ENCODE measurements at places on chromosomes 4 and X.
A peak's percentile ranks its signal among the peaks of the same experiment; 100 is the strongest.

DNA sequence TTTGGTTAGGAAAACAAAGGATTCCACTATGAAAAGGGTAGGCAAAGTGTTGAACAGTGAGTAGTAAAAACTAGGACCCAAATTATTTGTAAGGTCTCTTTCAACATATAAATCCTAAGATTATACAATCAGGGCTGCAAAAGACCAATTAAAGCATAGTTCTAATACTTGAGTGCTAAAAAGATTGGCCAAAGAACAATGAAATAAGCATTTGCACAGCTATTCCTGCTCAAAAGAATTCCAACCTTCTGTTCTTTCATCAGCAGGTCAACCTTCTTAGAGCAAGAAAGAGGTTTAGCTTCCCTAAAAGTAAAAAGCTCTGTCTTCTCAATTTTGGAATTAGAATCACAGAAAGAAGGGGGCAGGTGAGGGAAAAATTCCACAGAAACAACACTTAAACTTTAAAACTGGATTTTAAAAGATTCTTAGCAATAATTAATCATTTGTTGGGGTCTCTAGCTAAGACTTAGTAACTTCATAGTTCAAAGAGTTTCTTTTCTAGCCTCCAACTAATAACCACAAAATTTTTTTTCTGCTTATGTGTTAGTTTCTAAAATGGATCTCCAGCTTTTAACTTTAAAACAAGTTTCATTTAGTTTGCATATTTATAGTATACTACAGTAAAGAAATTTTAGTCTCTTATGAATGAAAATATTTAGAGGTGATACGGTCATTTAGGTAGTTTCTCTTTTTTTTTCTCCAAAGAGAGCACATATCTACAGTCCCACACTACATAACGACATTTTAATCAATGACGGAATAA lies 16.3 kb downstream of the TSPAN5 start:
- no peak for DNase-seq

DNA sequence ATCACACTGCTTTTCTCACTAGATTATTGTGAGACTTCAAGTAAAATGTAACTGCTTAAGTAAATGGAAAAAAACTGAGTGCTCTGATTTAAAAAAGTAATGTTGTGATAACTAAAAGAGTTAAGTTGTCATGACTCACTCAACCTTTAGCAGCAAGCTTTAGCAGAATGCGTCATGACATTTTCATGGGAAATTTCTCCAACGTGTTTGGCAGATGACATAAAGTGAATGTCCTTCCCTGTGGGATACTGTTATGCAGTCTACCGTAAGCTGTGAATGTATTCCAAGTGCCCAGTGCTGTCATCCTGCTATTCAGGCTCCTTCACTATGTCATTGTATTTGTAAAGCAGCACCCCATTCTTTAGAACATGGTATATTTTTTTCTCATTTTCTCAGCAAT lies 136.2 kb downstream of the CPXCR1 start:
- no peak for DNase-seq

- DNase-seq: no peak
These were observed 85.5 kb downstream of the HMX1 start for GRCh38 chr4:8786166-8786565.

GRCh38 chrX:150476164-150476699 lies 92.2 kb upstream of the MTM1 start:
- no peak for DNase-seq

DNA sequence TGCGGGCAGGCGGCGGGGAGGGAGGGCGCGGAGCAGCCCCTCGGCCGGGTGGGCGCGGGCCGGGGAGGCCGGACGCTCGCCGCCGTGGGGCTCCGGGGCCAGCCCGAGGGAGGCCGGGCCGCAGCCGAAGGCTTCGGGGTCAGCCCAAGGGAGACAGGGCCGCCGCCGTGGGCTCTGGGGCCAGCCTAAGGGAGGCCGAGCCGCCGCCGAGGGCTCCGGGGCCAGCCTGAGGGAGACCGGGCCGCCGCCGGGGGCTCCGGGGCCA lies 251 bp downstream of the KIAA0232 start:
- DNase-seq: no peak

DNA sequence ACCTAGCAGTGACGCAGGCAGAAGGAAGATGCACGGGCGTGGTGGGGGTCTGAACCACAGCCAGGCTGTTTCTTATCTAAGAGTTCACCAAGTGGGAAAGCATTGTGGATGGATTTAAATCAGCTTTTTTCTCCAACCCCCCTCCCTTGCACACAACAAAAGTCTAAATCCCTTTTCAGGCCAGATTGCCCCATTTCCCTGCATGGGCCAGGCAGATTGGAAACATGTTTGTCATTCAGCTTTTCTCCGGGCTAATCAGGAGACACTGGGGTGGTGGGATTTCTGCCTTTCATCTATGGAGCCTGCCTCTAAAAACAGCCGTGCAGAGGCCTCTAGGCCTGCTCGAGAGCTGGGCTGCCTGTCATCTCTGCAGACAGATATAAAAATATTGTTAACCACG lies 166.3 kb upstream of the LEF1 start:
- no peak for DNase-seq

DNA sequence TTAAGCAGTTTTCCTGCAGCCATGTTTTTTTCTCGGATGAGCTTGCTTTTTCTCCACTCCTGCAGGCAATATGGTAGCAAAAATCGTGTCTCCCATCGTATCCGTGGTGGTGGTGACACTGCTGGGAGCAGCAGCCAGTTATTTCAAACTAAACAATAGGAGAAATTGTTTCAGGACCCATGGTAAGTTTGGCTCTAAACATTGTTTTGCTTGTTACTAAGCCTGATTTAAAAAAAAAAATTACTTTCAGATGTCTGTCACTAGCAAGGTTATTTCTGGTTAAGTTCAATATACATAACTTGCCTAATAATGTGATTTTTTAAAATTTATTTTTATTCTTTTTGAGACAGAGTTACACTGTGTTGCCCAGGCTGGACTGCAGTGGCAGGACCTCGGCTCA lies 17.5 kb upstream of the GYG2 start:
- peak; percentile 20 for DNase-seq

GRCh38 chr4:68744368-68744767 lies 71.4 kb upstream of the UGT2B10 start:
- DNase-seq: no peak

GRCh38 chr4:105551965-105552746 lies at the start of gene ARHGEF38:
TSS of gene ARHGEF38 (plus strand) at chr4:105552620. CDS start at chr4:105552766, 146 bp downstream.
- DNase-seq: peak; percentile 66

- DNase-seq: no peak
These were observed 8.7 kb downstream of the SMIM10 start for GRCh38 chrX:134999469-134999868.

- no peak for DNase-seq
These were observed 210.6 kb downstream of the DTHD1 start for GRCh38 chr4:36492041-36492440.

DNA sequence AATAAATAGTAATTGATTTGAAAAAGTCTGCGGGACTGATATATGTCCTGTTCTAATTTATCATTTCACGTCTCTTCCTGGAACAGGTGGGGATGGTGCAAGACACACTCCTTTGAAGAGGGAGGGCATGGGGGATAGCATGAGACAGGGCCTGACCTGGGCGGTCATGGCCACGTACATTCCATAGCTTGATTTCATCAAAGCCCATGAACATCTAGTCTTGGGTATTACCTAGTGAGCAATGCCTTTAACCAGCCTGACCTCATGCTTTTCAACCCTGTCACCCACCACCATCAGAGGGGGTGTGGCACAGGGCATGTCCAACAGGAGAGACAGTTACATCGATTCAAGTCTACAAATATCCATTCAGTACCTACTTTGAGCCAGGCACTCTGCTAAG lies 52.3 kb upstream of the HOPX start:
- no peak for DNase-seq

DNA sequence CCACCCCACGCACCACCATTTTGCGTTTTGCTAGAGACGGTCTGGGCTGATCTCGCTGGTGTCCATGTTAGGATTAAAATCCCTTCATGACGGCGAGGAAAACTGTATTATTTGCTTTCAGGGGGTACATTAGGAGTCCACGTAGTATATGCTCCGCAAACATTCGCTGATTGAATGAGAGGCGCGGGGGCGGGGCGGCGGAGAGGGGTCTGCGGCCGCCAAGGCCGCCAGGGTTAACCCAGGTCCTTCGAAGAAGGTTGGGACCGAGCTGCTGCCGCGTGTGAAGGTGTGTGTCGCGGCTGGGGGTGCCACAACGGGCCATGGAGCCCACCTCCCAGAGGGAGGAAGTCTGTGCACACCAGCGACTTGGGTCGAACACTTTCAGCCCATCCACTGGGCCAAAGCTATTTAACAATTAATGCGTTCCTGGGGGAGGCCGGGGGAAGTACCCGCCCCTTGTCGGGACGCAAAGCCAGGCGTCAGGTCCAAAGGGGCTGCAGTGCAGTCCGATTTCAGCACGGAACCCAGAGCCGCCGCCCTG lies 6.4 kb upstream of the PITX2 start:
- DNase-seq: peak; percentile 79

GRCh38 chrX:117508021-117508420 lies 608.6 kb downstream of the KLHL13 start:
- no peak for DNase-seq

DNA sequence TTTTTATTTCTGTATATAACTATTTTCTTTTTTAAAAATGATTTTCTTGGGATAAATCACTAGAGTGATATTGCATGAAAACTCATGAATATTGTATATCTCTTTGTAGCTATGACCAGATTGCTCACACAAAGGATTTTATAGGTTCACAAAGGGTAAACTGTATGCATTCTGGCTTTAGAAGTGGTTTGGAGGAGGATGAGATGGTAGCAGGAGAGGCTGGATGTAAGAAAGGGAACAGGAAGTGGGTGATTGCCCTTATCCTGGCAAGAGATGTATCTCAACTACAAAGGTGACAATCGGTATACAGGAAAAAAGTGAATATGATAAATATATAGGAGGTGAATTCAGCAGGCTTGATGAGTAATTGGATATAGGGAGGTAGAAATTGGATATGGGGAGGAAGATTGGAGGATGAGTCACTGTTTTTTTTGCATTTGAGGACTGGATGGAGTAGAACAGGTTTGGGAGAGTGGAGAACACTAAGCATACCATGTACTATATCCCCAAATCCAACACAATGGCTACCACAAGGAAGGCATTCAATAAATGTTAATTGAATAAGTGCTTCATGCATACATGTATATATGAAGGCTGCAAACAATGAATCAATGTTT lies 9.9 kb downstream of the FGG start:
- DNase-seq: no peak

DNA sequence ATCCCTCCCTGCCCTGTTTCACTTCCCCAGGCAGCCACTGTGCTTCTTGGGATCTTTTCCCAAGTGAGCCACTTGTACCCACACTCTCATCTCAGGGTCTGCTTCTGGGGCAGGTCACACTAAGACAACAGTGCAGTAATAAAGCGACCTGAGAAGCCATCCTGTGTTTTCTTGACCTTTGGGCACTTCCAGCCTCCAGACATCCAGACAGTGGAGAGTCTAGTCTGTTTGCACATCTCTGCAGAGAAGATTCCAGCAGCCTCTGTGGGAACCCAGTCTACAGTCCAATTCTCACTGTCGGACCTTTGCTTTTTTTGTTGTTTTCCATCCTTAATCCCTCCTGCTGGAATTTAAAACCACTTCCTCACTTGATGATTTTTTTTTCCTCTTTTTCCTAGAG lies 50.3 kb upstream of the ATP6AP2 start:
- DNase-seq: no peak

Measured in endodermal cell (in vitro differentiated cells).